ENCODE measurements at places on chromosomes 3 and 15.

DNA sequence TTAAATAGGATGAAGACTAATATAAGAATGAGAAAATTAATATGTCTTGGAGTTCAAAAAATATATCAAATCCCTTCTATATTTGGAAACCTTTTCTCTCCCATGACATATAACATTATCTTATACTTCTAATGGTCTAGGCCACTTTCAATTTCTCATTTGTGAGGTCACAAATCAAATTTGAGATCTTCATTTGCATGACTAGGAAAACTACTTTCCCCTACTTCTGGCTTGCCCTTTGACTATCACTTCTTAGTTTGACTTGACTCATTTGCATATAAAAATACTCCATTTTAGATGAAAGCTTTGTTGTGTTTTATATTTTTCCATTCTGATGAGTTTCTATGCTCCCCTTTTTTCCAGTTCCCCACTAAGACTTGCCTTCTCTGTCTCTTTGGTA lies 598.6 kb upstream of the TBL1XR1 start:
- no peak for DNase-seq

- DNase-seq = no peak
These were observed 148.4 kb downstream of the RTP4 start for GRCh38 chr3:187516446-187517185.

DNA sequence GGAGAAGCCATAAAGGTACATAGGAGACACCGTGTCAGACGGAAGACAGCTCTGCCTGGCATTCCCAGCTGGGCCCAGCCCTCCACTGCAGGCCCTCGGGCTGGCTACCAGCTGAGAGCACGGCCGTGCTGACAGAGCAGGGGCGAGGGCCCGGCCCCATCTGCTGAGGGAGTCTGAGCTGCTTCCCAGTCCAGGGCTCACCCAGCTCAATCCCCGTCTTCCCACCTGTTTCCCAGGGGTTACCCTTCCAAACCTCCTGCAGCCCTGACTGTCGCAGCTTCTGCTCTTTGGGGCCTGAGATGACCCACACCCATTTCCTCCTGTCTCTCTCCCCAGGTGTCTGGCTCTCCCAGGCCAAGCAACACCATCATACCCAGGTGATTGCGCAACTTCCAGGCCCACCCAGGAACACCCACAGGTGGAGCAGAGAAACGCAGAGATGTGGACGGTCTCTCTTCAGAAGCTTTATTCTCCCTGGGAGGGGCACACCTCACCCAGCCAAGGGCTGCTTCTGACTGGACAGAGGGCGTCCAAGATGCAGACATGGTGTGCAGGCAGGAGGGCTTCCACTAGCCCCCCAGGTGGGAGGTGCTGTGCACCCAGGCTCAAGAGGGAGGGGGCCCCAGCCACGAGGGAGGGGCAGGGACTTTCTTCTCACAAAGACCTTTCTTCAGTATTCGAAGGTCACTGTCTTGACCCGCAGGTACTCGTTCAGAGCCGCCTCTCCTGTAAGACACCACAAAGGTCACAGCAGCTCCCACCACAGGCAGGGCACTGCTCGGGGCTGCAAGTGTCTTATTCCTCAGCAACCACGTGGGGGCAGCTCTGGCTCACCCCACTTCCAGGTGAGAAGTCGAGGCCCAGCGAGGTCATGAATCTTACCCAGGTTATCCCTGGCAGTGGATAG lies 19.4 kb upstream of the SLC41A3 start:
- DNase-seq = no peak

DNA sequence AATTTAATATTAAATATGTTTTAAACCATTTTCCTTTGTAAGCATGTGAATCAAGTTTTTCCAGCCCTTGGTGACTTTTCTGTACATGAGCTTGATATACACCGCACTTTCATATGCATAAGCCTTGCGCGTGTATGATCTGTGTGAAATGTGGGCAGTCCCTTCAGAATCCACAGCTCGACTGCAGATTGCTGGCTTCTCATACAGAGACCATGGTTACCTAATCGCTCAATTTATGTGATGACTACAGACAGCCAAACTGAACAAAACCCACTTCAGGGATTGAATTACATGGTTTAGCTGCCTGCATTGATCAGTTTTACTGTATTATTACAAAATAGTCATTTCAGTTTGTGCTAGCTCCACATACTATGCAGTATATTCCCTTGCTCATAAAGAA lies 212.3 kb upstream of the NECTIN3 start:
- DNase-seq = no peak

DNA sequence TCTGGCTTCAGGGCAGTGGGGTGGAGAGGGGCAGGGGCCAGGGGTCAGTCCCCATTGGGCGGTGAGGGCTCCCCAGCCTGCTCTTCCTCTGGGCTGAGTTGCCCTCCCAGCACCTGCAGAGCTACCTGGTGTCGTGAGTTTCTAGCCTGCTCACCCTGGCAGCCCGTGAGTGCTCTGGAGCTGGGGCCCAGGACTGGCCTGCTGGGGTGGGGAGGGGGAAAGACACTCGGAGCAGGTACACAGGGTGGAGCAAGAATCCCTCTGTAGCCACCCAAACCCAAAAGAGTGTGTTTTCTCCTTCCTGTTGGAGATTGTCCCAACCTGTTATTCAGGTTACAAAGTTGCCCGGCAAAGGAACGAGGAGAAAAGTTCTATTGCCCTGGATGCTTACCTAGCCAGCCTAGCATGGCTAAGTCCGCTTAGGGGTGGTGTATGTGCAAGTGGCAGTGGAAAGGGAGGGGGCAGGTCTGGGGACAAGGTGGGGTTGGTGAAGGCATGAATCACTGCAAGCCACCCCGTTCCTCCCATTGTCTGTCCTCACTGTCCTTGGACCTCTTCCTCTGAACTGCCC lies 8.9 kb downstream of the FAM3D start:
- DNase-seq = no peak

DNA sequence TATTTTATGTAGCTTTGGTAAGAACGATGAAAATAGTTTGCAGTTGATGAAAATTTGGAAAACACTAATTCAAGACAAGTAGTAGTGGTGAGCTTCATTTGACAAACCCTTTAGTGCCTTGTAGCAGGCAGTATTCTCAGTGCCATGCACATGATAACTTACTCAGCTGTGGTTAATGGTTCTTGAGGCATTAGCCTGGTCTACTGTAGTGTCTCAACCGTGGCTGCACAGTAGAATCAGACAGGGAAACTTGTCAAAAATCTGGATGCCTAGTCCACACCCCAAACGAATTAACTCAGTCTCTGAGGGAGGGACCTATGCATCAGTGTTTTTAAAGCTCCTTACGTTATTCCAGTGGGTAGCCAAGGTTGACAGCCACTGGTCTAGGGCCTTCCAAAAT lies 45.4 kb downstream of the PSMD6 start:
- no peak for DNase-seq

GRCh38 chr15:60399246-60399915 lies 1.6 kb upstream of the ANXA2 start:
- DNase-seq = no peak

DNA sequence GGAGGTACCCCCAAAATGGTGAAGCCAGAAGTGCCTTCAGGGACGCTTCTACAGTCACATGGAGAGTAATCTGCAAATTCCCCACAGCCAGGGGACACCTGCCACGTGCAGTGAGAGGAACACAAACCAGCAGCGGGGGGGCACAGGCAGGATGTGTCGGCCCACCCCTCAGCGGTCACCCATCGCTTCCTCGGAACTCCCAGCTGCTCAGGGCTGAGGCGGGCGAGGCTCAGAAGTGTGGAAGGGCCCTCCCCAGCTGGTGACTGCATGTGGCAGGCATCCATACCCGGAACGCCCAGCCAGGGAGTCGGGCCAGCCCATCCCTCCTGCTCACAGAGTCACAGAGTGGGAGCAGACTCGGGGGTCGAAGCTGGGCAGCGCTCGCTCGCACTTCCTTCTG lies 63.7 kb downstream of the SLC12A8 start:
- DNase-seq = peak; percentile 73

- DNase-seq = no peak
These were observed 6.9 kb downstream of the XXYLT1 start for GRCh38 chr3:195263925-195264600.
